ENCODE measurements at places on chromosomes 1 and 21. TPM values are rescaled to one million over a fixed set of nuclear protein-coding genes. Genes with fewer than 3 reads are reported as not detected.

DNA sequence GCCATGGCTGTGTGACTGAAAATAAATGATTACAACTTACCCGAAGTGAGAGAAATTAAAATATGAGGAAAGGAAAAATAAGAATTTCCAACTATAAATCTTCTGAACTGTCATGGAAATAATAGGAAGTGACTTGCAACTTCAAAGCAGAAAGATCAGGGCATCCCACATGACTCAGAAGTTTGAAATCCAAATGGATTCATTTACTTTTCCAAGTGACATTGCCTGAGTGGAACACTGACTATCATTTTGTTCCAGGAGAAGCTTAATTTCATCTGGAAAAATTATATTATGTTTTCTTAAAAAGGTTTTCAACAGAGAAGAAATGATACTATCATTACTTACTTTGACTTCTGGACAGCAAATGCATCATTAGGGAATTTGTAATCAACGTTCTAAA, 110.8 kb downstream of the GREM2 start:
- H3K27ac ChIP-seq = no peak overlapping the region
- no peaks in the 10 kb centered on the region for H3K27me3 ChIP-seq
- H3K4me1 ChIP-seq = no peaks in the 10 kb centered on the region
- H3K4me3 ChIP-seq = no peak overlapping the region

- peak overlapping the region; percentile 18 for H3K27ac ChIP-seq
- no peaks in the 10 kb centered on the region for H3K27me3 ChIP-seq
- H3K4me1 ChIP-seq = peaks cover 50% of the 10 kb centered on the region
- H3K4me3 ChIP-seq = no peak overlapping the region
Measured at GRCh38 chr1:230176326-230176725, 109.3 kb downstream of the GALNT2 start.

Gene AQP10
- total RNA-seq = not detected

Gene FMO2
- total RNA-seq = 66.2 TPM

- H3K4me3 ChIP-seq = no peak overlapping the region
- peak overlapping the region; percentile 65 for H3K27ac ChIP-seq
- H3K27me3 ChIP-seq = no peaks in the 10 kb centered on the region
- peaks cover 24% of the 10 kb centered on the region for H3K4me1 ChIP-seq
- H3K36me3 ChIP-seq = no peaks in the 10 kb centered on the region
Measured at GRCh38 chr1:8517661-8518489, 200.0 kb downstream of the SLC45A1 start.

Gene KIF14
- 0.17 TPM for total RNA-seq

DNA sequence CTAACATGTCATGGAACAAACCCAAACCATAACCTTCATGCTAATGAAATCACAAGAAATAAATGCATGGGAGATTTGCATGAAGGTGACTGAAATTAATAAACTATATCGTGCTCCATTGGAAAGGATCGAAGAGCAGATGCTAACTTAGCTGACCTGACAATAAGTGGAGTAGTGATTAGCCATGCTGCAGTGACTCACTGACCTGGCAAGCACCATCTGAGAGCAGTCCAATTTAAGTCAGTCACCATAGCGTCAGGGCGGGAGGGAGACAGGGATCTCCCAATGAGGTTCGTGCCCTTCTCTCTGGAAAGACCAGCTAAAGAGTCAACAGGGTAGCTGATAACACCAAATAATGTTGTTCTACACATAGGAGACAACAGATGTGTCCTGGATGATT, 21.5 kb downstream of the OLIG2 start:
- DNase-seq = no peak
- peaks cover 77% of the 10 kb centered on the region for H3K27me3 ChIP-seq
- H3K27ac ChIP-seq = no peak overlapping the region
- H3K4me1 ChIP-seq = no peaks in the 10 kb centered on the region

DNA sequence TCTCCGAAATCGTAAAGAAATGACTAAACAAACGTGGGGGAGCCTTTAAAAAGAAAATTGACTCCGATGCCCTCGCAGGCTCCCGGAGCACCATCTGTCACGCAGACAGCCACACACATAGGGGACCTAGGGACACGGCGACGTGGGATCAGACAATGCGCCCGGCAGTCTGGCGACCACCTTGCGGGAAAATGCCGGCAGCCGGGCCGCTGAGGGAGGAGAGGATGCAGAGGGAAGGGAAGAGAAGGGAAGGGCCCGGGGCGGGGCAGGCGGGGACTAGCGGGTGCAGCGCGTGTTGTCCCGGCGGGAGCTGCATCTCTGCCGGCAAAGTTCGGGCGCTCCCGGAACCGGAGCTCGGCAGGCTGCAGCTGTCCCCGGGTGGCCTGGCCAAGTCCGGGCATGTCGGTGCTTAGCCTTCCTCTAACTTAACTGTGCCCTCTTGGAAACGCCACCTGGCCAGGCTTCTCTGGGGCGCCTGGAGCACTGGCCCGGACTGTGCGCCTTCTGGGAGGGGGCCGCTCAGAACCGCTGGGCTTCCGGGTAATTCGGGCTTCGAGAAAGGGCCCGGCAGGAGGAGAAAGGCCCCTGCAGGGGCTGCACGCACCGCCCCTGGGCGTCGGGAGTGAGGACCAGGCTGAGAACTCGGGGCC, 1.8 kb downstream of the NHLH2 start:
- no peaks in the 10 kb centered on the region for H3K36me3 ChIP-seq
- peak overlapping the region; percentile 41 for H3K4me3 ChIP-seq
- peaks cover 90% of the 10 kb centered on the region for H3K27me3 ChIP-seq
- H3K4me1 ChIP-seq = peaks cover 24% of the 10 kb centered on the region
- no peak overlapping the region for H3K27ac ChIP-seq
- no peak for DNase-seq

Gene DNALI1
- 15.4 TPM for total RNA-seq

- no peak for DNase-seq
- no peaks in the 10 kb centered on the region for H3K27me3 ChIP-seq
- no peaks in the 10 kb centered on the region for H3K4me1 ChIP-seq
- H3K4me3 ChIP-seq = no peak overlapping the region
Measured at GRCh38 chr1:22236900-22237299, 94.0 kb upstream of the WNT4 start.

Gene PLA2G2C
- not detected for total RNA-seq

Gene GNAT2
- 0.33 TPM for total RNA-seq

Measured in esophagus muscularis mucosa (tissue), 4 donors.